ENCODE measurements at places on chromosomes 3 and 15.

DNA sequence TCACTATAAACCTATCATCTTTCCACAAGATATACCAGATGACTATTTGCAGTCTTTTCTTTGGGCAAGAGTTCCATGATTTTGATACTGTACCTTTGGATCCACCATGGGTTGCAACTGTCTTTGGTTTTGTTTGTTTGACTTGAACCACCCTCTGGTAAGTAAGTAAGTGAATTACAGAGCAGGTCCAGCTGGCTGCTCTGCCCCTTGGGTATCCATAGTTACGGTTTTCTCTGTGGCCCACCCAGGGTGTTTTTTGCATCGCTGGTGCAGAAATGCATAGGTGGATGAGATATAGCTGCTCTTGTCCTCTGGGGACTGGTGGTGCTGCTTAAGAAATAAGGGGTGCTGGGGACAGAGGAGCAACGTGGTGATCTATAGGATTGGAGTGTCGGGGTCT, 33.8 kb downstream of the CHDH start:
- no peak for DNase-seq

- no peak for DNase-seq
Measured at GRCh38 chr3:155488671-155489070, 195.2 kb upstream of the STRIT1 start.

DNA sequence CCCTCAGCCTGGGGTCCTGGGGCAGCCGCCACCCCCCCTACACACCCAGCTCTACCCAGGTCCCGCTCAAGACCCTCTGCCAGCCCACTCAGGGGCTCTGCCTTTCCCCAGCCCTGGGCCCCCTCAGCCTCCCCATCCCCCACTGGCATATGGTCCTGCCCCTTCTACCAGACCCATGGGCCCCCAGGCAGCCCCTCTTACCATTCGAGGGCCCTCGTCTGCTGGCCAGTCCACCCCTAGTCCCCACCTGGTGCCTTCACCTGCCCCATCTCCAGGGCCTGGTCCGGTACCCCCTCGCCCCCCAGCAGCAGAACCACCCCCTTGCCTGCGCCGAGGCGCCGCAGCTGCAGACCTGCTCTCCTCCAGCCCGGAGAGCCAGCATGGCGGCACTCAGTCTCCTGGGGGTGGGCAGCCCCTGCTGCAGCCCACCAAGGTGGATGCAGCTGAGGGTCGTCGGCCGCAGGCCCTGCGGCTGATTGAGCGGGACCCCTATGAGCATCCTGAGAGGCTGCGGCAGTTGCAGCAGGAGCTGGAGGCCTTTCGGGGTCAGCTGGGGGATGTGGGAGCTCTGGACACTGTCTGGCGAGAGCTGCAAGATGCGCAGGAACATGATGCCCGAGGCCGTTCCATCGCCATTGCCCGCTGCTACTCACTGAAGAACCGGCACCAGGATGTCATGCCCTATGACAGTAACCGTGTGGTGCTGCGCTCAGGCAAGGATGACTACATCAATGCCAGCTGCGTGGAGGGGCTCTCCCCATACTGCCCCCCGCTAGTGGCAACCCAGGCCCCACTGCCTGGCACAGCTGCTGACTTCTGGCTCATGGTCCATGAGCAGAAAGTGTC, 30.2 kb downstream of the PTPN23 start:
- no peak for DNase-seq

DNA sequence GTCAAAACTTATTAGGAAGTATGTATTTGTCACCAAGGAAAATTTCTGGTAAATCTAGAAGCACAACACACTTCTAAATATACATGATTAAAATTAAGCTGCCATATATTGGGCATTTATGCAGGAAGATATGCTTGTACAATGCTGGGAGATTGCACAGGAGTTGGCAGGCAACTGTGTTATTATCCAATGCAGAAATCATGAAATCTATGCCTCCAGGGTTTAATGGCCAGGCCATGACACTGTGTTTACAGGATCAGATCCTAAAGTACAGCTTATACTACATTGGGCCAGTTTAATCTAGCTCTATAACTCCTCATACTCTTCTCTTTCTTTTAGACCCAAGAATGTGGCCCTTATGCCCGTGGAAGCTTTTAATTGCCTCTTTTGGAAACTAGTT, 391.4 kb upstream of the DPH6 start:
- DNase-seq: no peak

GRCh38 chr15:76208084-76208785, 103.0 kb downstream of the ETFA start:
- DNase-seq: no peak

DNA sequence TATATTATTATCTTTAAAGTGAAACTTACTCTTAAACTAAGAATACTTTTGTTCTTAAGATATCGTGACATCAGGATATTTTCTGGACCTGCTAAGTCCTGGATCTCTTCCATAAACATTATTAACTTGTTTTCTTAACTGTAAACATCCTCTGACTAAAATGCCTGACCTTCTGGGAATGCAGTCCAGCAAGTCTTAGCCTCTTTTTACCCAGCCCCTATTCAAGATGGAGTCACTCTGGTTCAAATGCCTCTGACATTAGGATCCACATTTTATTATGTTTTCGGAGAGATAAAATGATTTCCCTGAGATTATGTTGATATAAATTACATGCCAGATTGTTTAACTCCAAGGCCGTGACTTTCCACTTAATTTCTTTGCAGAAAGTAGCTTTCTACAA, 37.6 kb downstream of the OSTN start:
- no peak for DNase-seq

DNA sequence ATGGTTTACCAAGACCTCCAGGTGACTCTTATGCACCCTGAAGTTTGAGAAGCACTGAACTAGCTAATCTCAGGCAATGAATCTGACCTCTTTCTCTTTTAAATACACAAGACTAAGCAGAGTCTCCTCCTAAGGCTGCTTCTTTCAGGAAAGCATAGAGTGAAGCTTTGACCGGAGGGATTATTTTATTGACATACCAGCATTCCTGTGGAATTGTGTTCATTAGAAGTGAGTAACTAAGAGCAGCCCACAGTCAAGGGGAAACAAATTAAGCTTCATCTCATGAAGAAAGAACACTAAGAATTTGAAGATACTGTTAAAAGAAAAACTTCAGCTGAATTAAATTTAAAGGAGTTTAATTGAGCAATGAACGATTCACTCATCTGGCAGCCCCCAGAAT, 963.5 kb downstream of the NTRK3 start:
- DNase-seq: no peak

DNA sequence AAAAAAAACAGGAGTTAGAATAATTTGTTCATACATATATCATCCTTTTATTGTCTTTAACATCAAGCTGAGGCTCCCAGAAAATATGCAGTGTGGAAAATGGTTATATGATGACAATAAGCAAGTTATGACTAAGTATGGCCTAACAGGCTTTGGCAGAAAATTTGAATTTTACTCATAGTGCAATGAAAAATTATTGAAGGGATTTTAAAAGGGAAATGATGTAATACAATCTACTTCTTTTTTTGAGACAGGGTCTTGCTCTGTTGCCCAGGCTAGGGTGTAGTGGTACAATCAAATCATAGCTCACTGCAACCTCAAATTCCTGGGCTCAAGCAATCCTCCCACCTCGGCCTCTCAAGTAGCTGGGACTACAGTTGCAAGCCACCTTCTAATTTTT, 78.7 kb downstream of the FAIM start:
- DNase-seq: no peak

DNA sequence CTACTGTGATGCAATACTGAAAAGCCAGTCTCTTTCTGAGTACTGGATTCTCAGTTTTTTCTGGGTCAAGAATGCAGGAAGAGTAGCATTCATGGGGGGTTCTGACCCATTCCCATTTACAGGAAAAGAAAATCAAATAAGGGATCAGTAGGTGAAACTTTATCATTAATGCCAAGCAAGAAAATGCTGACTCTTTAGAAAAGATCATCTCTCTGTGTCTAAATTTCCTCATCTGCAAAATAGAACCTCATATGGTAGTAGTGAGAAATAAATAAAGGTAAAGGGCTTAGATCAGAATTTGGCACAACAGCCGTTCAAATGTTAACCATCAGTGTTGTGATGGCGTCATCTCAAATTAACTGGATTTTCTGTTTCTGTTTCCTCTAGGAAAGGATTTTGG, 807.6 kb upstream of the LMCD1 start:
- DNase-seq: no peak

DNA sequence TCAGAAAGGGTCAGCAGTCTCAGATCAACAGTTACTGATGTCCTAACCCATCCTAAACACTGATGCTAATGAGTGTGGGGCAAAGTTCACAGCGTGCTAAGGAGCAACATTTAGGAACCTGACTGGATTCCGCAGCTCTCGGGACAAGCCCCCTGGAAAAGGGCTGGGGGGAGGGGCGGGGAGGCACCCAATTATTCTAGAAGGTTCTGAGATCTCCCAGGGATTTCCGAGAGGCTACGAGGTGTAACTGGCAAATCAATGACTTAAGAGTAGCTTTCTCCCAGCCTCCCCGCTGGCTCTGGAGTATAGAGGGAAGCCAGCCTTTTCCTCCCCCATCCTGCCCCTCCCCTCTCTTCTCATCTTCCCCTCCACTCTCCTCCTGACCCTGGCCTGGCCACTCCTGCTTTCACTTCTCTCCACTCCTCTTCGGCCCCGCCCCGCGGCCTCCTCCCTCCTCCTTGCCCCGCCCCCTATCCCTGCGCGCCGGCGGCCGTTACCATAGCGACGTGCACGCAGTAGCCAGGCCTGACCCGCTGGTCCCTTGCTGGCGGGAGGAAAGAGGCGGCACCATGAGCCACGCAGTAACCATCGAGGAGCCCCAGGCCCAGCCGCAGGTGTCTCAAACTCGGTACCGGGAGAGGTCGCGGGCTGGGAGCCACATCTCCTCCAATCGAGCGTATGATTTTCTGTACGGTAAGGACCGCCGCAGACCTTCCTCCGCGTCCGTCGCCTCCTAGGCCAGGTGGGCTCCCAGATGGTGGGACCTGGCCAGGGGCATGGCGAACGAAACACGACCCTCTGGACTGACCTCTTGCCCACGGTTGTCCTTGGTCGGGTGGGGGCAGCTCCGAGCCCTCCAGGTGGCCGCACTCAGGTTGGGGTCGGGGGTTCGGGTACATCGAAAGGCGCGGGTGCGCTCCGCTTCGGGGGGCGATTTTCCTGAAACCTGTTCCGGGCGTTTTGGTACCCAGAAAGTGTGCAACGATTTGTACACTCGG, at the start of gene CFAP91:
Gene CFAP91, plus strand, starts transcription at position 493 of the 998 bp plus-strand sequence. Its CDS starts 77 bp downstream, at position 570.
- DNase-seq: peak; percentile 99

DNA sequence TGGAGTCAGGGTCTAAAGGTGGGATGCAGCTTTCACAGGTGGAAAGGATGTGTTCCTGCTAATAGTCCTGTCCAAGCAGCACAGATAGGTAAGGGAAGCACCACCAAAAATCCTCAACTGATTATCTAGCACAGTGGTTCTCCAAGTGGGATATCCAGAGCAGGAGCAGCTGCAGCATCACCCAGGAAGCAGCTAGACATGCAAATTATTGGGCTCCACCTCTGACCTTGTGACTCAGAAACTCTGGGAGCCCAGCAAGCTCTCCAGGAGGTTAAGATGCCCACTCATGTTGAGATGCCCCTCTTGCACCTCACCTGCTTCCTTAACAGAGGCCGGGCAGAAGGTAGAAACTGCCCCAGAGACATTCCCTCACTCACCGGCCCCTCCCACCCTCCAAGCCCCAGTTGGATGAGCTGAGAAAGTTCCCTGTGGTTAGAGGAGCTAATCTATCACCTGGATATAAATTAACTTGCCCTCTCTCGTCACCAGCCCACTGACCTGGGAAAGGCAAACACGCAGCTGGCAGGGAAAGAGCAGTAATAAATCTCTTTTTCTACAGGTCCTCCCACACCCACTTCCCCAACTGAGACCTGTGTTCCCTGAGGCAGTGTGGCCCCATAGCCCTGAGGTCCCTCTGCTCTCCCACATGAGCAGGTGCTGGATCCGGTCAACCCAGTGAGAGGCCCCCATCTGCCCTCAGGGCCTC, 39.3 kb downstream of the ADCY5 start:
- DNase-seq: peak; percentile 55

Measured in nephron progenitor cell (in vitro differentiated cells).